LHCN-M2 (cell line): ENCODE measurements at places on chromosomes 12 and 14.

GRCh38 chr14:78700236-78700635 is 530.1 kb downstream of the NRXN3 start:
- no peak for DNase-seq

- no peak for DNase-seq
Observed at GRCh38 chr12:96521895-96522682, 32.7 kb downstream of the CFAP54 start.

DNA sequence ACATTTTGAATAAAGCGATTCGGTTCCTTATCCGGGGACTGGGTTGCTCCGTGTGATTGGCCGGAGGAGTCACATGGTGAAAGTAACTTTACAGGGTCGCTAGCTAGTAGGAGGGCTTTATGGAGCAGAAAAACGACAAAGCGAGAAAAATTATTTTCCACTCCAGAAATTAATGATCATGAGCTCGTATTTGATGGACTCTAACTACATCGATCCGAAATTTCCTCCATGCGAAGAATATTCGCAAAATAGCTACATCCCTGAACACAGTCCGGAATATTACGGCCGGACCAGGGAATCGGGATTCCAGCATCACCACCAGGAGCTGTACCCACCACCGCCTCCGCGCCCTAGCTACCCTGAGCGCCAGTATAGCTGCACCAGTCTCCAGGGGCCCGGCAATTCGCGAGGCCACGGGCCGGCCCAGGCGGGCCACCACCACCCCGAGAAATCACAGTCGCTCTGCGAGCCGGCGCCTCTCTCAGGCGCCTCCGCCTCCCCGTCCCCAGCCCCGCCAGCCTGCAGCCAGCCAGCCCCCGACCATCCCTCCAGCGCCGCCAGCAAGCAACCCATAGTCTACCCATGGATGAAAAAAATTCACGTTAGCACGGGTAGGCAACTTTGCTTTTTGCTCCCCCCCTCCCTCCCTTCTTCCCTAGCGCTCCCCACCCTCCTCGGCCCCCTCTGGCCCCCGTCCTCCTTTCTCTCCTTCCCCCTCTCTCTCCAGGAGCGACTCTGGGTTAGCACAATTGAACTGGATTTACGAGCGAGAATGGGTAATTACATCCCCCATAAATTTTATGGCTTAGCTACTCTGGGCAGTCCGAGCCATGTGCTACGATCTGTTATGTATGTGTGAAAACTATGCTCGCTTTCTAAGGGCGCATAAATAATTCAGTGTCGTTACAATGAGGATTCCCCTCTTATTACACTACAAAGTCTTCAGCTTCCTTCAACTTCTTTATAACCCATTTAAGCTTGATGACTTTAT is at the start of gene HOXC4:
Gene HOXC4, plus strand, starts transcription at position 85 of the 991 bp plus-strand sequence. Its CDS starts 88 bp downstream, at position 173.
- DNase-seq = peak; percentile 74

DNA sequence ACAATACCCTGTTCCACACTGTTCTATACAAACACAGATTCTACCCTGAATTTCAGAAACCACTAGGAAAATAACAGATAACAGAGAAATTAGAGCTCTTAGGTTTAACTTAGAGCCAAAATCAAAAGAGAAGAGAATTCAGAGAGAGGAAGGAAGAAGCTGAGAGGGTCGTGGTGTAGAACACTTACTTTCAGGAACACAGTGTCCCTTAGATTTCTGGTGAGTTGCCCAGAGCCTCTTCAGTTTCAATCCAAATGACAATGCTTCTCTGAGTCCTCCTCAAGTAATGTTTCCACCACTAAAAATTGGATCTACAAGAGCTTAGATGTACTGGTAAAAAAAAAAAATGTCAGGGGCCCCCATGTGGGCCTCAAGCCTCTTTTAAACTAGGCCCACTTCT is 2.6 kb downstream of the YAF2 start:
- DNase-seq = no peak

DNA sequence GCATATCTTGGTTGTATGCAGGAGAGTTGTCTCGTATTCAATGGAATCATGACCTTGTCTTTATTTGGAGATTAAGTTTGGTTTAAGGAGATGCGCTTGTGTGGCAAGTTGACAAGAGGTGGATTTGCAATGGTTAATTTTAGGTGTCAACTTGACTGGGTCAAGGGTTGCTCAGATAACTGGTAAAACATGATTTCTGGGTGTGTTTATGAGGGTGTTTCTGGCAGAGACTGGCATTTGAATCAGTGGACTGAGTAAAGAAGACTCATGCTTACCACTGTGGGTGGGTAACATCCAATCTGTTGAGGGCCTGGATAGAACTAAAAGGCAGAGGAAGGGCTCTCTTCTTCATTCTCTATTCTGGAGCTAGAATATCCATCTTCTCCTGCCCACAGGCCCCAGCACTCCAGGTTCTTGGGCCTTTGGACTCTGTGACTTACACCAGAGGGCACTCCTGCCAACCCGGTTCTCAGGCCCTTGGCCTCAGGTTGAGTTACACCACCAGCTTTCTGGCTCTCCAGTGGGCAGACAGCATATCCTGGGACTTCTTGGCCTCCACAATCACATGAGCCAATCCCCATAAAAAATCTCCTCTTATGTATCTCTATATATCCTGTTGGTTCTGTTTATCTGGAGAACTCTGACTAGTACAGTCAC is 141.5 kb upstream of the ARID2 start:
- DNase-seq = peak; percentile 36

- no peak for DNase-seq
Observed at GRCh38 chr12:125187148-125187745, 122.0 kb downstream of the AACS start.

DNA sequence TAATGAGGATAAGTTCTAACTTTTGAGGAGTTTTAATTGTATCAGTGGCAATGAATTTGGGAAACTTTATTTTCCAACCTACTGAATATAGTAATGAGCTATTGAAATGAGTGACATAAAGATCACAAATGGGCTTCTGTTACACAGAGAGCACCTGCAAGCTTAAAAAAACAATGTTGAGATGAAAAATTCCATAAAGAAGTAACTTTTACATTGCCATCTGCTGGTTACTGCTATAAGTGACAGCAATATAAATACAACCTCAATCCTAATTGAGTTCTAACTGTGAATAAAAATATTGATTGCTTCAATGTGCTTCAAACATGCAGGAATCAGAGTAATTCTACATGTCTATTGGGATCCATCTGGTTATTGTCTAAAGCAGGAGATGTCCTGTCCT is 14.2 kb downstream of the WIF1 start:
- no peak for DNase-seq

GRCh38 chr14:30264161-30264560 is 294.8 kb upstream of the G2E3 start:
- DNase-seq = no peak

DNA sequence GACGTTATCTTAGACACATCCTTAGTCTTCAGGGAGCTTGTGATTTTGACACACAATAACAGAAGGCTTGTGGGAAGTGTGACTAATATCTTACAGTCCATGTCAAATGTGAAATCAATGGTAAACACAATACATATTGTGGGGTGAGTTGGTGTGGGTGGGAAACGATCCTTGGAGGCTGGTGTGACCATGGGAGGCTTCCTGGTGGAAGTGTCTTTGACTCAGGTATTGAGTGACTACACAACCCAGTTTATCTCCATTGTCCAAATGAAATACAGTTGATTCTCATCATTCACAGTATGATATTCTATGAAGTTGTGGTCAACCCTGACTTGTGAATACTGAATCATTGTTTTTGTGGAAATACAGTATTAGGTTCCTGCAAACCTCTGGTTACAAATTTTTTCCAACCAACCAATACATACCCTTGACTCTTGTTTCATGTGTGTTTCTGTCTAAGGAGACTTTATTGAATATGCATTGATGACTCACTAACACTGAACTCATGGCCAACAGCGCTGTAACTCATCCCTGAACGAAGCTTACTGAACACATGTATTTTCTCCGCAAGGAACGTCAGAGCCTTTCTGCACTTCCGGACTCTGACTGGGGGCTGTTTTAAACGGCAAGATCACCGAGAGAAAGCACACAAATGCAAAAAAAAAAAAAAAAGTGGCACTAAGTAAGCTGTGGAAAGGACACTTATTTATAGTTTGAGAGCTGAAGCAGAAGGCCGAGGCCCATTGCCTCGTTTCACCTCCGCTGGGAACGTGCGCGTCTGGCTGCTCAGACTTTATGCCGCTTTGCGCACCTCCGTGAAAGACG is 59.0 kb downstream of the CLMN start:
- peak; percentile 84 for DNase-seq

DNA sequence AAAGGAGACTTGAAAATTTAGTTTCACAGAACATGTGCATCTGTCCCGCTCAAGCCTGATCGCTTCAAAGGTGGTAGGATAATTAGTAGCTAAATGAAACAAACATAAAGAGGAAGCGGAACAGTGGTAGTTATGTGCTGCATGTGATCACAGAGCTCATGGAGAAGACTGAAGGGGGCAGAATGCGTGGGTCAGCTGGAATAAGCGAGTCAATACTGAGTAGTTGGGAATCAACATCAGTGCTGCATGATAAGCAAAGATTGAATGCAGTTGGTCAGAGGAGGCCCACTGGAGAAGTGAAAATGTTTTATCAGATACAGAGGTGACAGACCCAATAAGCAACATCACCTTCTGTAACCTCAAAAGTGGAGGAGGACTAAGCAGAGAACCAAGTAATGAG is 95.1 kb upstream of the RFX4 start:
- DNase-seq = no peak

DNA sequence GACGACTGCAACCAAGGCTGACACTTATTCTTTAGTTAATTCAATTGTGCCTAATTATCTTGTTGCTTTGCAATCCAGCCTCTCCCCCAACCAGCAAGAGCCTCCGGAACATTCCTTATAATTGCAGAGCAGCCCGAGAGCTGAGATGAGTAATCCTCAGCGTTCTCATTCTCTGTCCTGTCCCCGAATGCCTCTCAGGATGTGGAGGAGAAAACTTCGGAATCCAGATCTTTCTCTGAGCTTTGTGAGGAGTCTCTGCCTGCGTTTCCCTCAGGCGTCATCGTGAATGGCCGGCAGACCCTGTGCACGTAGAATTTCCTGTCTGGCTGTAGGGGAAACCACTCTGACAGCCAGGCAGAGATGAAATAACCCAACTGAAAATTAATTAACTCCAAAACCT is 160.5 kb upstream of the DIO3 start:
- no peak for DNase-seq

DNA sequence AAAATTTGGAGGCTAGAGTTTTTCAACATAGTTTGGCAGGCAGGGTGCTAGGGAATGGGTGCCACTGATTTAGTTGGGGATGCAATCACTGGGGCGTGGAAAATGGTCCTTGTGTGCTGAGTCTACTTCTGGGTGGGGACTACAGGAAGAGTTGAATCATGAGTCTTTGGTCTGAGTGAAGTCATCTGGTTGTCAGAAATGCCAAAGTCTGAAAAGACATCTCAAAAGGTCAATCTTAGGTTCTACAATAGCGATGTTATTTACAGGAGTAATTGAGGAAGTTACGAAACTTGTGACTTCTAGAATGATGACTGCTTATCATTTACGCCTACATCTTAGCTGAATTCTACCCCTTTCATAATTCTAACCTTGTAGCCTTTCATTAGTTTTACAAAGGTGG is 209.1 kb downstream of the NUBPL start:
- peak; percentile 5 for DNase-seq

- DNase-seq = no peak
Observed at GRCh38 chr14:93163564-93163963, 21.1 kb downstream of the MOAP1 start.

DNA sequence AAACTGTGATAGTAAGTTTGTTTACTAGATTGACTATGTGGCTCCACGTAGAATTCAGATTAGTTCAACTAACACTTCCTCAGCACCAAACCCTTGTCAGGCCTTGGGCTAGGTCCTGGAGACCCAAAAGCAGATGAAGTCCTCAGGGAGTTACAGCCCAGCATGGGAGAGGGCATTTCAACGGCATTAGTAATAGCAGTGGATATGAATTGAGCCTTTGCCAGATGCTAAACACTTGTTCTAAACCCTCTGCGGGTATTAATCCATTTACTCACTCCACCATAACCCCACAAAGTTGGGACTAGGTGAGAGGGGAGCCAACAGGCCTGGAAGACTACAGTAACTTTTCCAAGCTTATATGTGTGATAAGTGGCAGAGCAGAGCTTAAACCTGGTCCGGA is 714.6 kb downstream of the DIO2 start:
- DNase-seq = peak; percentile 40

- no peak for DNase-seq
Observed at GRCh38 chr12:27580561-27581330, 56.7 kb downstream of the PPFIBP1 start.

DNA sequence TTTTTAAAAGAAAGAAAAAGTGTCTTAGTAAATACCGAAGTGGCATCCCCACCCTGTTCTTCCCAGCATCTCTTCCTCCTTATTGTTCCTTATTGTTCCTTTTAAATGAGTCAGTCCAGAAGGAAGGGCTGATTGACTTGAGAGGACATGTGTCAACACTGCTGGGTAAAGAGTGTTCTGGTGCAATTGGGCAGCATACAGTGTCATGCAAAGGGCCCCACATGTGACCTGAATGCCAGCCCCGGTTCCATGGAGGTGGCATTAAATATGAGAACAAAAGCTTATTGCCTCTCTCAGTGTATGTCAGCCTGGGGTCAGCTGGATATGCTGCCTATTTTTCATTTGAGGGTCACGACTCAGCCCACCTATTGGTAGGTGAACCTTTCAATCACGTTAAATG is 58.9 kb upstream of the RIC8B start:
- no peak for DNase-seq

- no peak for DNase-seq
Observed at GRCh38 chr14:41859336-41859735, 252.7 kb downstream of the LRFN5 start.

- DNase-seq = no peak
Observed at GRCh38 chr12:130356222-130356621, 18.5 kb downstream of the PIWIL1 start.

DNA sequence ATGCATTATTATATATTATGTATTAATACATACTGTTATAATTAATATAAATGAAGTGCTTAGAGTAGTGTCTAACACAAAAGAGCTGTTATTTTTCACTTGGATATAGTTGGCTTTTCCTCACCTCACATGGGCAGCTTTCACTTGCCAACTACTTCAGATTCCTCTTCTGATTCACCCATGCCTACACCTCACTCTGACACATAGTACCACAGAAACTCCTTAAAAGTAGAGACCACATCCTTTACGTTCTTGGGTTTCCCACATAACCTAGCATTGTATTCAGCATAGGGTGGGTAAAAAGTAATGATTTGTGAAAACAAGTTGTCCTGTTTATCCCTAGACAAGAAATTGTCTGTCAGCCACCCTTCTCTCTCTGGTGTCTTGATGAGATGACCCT is 61.0 kb downstream of the DIO2 start:
- DNase-seq = peak; percentile 42

GRCh38 chr12:17976202-17976601 is 113.8 kb downstream of the RERGL start:
- peak; percentile 12 for DNase-seq

DNA sequence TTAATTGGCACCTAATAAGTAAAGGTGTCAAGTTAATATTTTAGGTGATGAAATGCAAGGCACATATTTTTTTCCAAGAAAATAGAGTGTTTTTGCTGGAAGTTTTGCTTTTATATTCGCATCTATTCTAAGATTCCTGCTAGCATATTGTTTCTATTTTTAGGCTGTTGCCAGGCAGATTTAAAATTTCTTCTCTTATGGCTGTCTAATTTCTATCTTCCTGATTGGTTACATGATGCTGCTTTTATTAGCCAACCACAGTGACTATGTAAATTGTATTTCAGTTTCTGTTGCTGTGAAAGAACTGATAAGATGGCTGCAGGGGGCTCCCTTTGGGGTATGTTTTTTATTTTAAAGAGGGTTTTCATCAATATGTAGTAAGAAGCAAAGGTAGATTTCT is 42.7 kb downstream of the ATF7IP start:
- peak; percentile 50 for DNase-seq

GRCh38 chr12:64801381-64801780 is 23.1 kb upstream of the TBC1D30 start:
- peak; percentile 21 for DNase-seq
